ENCODE measurements at places on chromosomes 5 and 9. TPM values are rescaled to one million over a fixed set of nuclear protein-coding genes. Genes with fewer than 3 reads are reported as not detected.

The EIF4E1B gene
- not detected for total RNA-seq

The PCDHGA6 gene
- 6.3 TPM for total RNA-seq

The GGTA1 gene
- total RNA-seq = not detected

The SLC6A18 gene
- total RNA-seq = not detected

The FOXD4L5 gene
- 0.15 TPM for total RNA-seq

The IFNB1 gene
- total RNA-seq = not detected

The C6 gene
- total RNA-seq = not detected

The GABRA6 gene
- total RNA-seq = not detected

The PDE6A gene
- not detected for total RNA-seq

The CDC25C gene
- total RNA-seq = 13.7 TPM

The NUTM2G gene
- not detected for total RNA-seq

Measured in smooth muscle cell of trachea (primary cell).